Fibroblast of skin of abdomen (primary cell): ENCODE measurements at places on chromosomes 4 and X.
A peak's percentile ranks its signal among the peaks of the same experiment; 100 is the strongest.

DNA sequence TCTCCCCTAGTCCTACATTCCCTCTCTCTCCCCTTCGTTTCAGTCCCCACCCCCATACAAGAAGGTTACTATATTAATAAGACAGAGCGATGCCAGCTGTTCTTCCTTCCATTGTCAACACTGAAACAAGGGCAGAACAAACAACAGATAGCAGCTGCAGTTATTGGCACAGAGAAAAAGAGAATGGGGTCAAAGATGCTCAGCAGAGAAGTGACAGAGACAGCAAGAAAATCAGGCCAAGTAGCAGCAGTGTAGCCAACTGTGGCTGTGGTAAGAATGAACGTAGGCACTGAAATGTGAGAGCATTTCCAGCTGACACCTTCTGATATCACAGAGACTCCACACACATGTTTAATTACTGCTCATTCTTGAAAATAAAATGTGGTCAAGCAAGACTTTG is 641.8 kb downstream of the FSTL5 start:
- no peak for DNase-seq

GRCh38 chr4:108360754-108361445 is 192.2 kb upstream of the LEF1 start:
- DNase-seq, result peak; percentile 90

DNA sequence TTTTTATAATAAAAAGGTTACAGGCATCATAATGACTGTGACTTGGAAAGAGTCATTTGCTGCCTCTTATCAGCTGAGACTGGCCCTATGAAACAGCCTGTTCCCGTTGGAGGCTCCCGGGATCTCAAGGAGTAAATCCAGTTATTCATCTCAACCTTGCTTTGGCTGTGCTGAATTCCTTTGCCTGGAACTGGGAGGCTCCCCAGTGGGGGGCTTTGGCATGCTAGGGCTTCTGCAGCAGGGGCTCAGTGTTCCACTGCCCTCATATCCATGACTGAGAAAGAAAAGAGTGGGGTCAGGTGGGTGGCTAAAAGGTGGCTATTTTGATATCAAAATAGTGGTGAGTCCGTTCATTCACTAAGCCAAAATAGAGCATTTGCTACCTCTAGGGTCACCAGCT is 71.2 kb downstream of the TRPC5 start:
- DNase-seq, result no peak

GRCh38 chr4:40395908-40396793 is 61.0 kb downstream of the CHRNA9 start:
- no peak for DNase-seq

DNA sequence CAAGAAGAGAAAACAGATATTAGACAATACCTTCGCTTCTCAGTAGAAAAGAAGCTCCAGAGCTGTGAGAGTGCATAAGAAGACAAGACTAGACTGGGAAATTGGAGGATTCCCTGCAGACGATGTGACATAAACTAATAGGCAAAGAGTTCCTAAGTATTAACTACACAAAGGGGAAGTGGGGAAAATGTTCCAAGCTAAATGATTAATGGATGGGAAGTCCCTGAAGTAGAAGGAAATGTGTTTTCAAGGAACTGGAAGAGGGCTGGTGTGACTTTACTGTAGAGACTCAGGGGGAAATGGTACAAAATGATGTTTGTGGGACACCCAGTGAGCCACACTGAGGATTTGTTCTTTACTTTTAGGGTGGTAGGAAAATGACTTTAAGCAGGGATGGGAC is 69.7 kb upstream of the DCLK2 start:
- DNase-seq, result no peak

GRCh38 chr4:76585897-76586360 is 150.9 kb downstream of the SHROOM3 start:
- peak; percentile 50 for DNase-seq

DNA sequence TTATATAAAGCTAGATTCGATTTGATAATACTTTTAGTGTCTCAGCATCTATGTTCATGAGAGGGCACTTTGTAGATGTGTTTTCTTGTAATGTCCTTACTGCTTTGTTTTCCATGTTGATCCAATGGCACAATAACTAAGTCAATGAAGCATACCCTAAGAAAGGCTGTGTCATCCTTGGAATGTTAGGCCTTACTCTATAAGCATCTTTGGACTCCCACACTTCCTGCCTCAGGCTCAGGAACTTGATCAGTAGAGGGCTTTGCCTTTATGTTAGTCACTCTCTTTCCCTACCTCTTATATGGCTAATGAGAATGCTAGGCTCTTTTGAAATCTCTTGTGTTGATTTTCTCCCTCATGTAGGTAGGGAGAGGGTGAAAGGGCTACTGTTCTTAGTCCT is 33.2 kb upstream of the EDA2R start:
- peak; percentile 7 for DNase-seq

- DNase-seq, result no peak
These were observed 15.4 kb downstream of the CXCL2 start for GRCh38 chr4:74083546-74083945.
